Type B pancreatic cell (in vitro differentiated cells): ENCODE measurements at places on chromosomes 13 and 19. TPM values are rescaled to one million over a fixed set of nuclear protein-coding genes. Genes with fewer than 3 reads are reported as not detected.

GRCh38 chr13:28442839-28443238, 52.1 kb downstream of the FLT1 start:
- H3K4me3 ChIP-seq, result no peak overlapping the region
- no peak overlapping the region for H3K27ac ChIP-seq
- no peak for DNase-seq
- H3K36me3 ChIP-seq, result no peaks in the 10 kb centered on the region
- H3K27me3 ChIP-seq, result peaks cover 23% of the 10 kb centered on the region
- H3K4me1 ChIP-seq, result no peaks in the 10 kb centered on the region

GRCh38 chr13:97185291-97185690, 36.8 kb upstream of the MBNL2 start:
- no peaks in the 10 kb centered on the region for H3K4me1 ChIP-seq
- no peaks in the 10 kb centered on the region for H3K36me3 ChIP-seq
- H3K27me3 ChIP-seq, result no peaks in the 10 kb centered on the region
- H3K27ac ChIP-seq, result no peak overlapping the region
- H3K4me3 ChIP-seq, result no peak overlapping the region

DNA sequence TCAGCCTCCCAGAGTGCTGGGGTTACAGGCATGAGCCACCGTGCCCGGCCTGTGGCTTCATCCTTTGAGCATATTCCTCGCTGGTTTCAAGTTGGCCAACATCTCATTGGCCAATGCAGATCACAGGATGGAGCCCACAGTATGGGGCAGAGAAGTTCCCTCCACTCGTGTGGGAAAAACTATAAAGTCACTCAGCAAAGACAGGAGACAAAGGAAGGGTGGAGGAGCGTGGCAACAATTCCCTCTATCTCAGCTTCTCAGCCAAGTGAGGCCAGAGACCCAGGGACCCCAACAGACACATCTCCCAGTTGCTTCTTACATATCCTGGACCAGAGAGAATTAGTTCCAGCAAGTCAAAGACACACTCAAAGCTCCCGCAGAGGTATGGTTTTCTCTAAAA, 184.6 kb upstream of the SOX1 start:
- DNase-seq, result peak; percentile 31
- no peaks in the 10 kb centered on the region for H3K36me3 ChIP-seq
- H3K27me3 ChIP-seq, result peaks cover 44% of the 10 kb centered on the region
- H3K4me1 ChIP-seq, result no peaks in the 10 kb centered on the region
- no peak overlapping the region for H3K4me3 ChIP-seq
- no peak overlapping the region for H3K27ac ChIP-seq

DNA sequence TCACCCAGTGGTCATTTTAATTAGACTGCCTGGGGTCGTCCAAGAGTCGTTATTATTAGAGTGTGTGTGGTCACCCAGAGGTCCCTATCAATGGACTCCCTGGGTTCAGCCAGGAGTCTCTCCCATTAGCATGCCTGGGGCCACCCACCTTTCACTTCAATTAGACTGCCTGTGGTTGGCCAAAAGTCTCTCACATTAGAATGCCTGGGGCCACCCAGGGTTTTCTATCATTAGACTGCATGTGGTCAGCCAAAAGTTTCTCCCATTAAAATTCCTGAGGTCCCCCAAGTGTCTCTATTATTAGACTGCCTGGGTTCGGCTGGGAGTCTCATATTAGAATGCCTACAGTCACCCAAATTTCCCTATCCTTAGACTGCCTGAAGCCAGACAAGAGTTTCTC, 1472.6 kb downstream of the UQCRFS1 start:
- DNase-seq, result peak; percentile 24
- no peak overlapping the region for H3K27ac ChIP-seq
- H3K36me3 ChIP-seq, result peaks cover 39% of the 10 kb centered on the region

GRCh38 chr19:39372941-39373340, 18.0 kb downstream of the PAF1 start:
- peaks cover 34% of the 10 kb centered on the region for H3K36me3 ChIP-seq
- no peaks in the 10 kb centered on the region for H3K4me1 ChIP-seq
- no peak for DNase-seq
- no peak overlapping the region for H3K4me3 ChIP-seq
- H3K27ac ChIP-seq, result no peak overlapping the region
- no peaks in the 10 kb centered on the region for H3K27me3 ChIP-seq

- no peaks in the 10 kb centered on the region for H3K36me3 ChIP-seq
- no peaks in the 10 kb centered on the region for H3K4me1 ChIP-seq
- no peaks in the 10 kb centered on the region for H3K27me3 ChIP-seq
- no peak overlapping the region for H3K27ac ChIP-seq
- no peak overlapping the region for H3K4me3 ChIP-seq
- DNase-seq, result no peak
Measured at GRCh38 chr13:77907666-77908341, 10.8 kb downstream of the EDNRB start.

DNA sequence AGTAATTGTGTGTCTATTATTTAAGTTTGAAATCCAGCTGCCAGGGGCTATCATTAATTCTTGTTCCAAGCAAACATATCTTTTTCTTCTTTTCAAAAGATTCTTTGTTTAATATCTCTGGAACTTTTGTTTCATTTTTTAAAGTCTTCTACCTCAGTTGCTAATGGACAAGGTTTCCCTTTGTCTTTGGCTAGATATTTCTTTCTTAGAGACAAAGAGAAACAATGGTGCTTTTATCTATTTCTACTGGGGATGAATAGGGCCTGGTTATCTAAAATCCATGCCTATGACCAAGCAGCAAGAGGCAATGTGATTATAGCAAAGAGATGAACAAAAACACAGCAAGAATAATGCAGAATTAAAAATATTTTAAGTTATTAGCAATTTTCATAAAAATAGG, 661.3 kb upstream of the KLF12 start:
- DNase-seq, result no peak
- no peak overlapping the region for H3K4me3 ChIP-seq
- H3K36me3 ChIP-seq, result no peaks in the 10 kb centered on the region
- no peaks in the 10 kb centered on the region for H3K27me3 ChIP-seq

The PLPPR2 gene
- total RNA-seq, result 11.1 and 15.9 TPM in 2 replicates

The ZNF565 gene
- 5.6 and 6.8 TPM in 2 replicates for total RNA-seq

The PLA2G4C gene
- total RNA-seq, result 1.1 and 3.2 TPM in 2 replicates

The N4BP2L1 gene
- 4.9 and 7.4 TPM in 2 replicates for total RNA-seq
